ENCODE measurements at places on chromosomes 12 and 14. TPM values are rescaled to one million over a fixed set of nuclear protein-coding genes. Genes with fewer than 3 reads are reported as not detected.

The FIGNL2 gene
- total RNA-seq: 0.86 TPM

The RBP5 gene
- total RNA-seq: not detected

The LRRC23 gene
- total RNA-seq: 8.6 TPM

The CEBPE gene
- total RNA-seq: 0.36 TPM

The ACSM4 gene
- not detected for total RNA-seq

The RNASE3 gene
- total RNA-seq: not detected

The HDAC7 gene
- total RNA-seq: 288 TPM

The ATL1 gene
- 0.93 TPM for total RNA-seq

The NRIP2 gene
- not detected for total RNA-seq

The RNFT2 gene
- 11.5 TPM for total RNA-seq

The OR4E2 gene
- not detected for total RNA-seq

The NR4A1 gene
- 136 TPM for total RNA-seq

The IL23A gene
- 138 TPM for total RNA-seq

The IFNG-AS1 gene
- not detected for total RNA-seq

The TAS2R42 gene
- not detected for total RNA-seq

The KLHL33 gene
- 0.29 TPM for total RNA-seq

The CCDC198 gene
- total RNA-seq: not detected

The UNC79 gene
- total RNA-seq: 0.05 TPM

The ZFHX2 gene
- 1.9 TPM for total RNA-seq

The RNASE7 gene
- total RNA-seq: not detected

The C3AR1 gene
- 0.79 TPM for total RNA-seq

The AVPR1A gene
- total RNA-seq: not detected

The TC2N gene
- 55.4 TPM for total RNA-seq

The IFT81 gene
- total RNA-seq: 1.4 TPM

The C1S gene
- 4.0 TPM for total RNA-seq

The MTERF2 gene
- 6.7 TPM for total RNA-seq

The RITA1 gene
- 25.1 TPM for total RNA-seq

The C12orf50 gene
- total RNA-seq: 0.12 TPM

The ZNF605 gene
- total RNA-seq: 8.7 TPM

The PRICKLE1 gene
- not detected for total RNA-seq

The RTN1 gene
- not detected for total RNA-seq

The SPX gene
- 1.6 TPM for total RNA-seq

The ASCL1 gene
- total RNA-seq: not detected

The KRT77 gene
- not detected for total RNA-seq

The SMCO3 gene
- total RNA-seq: not detected

Measured in activated T-cell treated with anti-CD3 and anti-CD28 coated beads, Interleukin-2, amount 50 U/mL, for 72 hours (primary cell).